ENCODE measurements at places on chromosomes 12 and 14.
A peak's percentile ranks its signal among the peaks of the same experiment; 100 is the strongest.

GRCh38 chr14:34098045-34098984 lies 147.4 kb upstream of the EGLN3 start:
- no peaks in the 10 kb centered on the region for H3K36me3 ChIP-seq
- no peak overlapping the region for H3K27ac ChIP-seq
- no peaks in the 10 kb centered on the region for H3K27me3 ChIP-seq
- no peak overlapping the region for H3K4me3 ChIP-seq
- no peak for DNase-seq

DNA sequence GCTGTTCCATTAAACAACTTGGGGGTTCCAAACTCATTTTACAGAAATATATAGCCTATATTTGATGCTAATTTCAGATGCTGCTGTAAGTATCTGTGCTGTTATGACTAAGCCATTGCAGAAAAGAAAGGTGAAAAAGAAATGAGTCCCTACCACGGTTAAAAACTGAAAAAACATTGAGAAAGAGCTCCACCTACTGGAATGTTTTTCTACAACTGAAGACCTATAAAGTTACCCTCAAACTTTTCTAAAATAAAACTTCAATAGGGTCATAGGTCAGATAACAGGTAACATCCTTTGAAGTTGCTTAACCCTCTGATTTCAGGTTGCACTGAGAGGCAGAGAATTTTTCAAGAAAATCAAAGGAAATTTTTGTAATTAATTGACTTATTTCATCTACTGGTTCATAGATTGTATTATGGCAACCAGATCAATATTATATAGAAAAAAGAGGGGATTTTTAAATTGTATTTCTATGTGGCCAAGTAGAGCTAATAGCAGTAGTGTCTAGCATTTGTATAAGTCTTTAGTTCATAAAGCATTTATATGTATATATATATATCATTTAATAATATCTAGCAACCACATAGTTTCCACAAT lies 279.9 kb downstream of the RPS29 start:
- H3K27ac ChIP-seq, result no peak overlapping the region
- H3K4me3 ChIP-seq, result no peak overlapping the region
- H3K4me1 ChIP-seq, result no peaks in the 10 kb centered on the region
- H3K27me3 ChIP-seq, result no peaks in the 10 kb centered on the region
- no peaks in the 10 kb centered on the region for H3K36me3 ChIP-seq

GRCh38 chr12:6779708-6780432 lies 7.5 kb downstream of the LAG3 start:
- H3K4me1 ChIP-seq, result no peaks in the 10 kb centered on the region
- no peaks in the 10 kb centered on the region for H3K36me3 ChIP-seq
- no peak for DNase-seq
- H3K27me3 ChIP-seq, result no peaks in the 10 kb centered on the region
- H3K27ac ChIP-seq, result peak overlapping the region; percentile 79
- no peak overlapping the region for H3K4me3 ChIP-seq

- H3K4me3 ChIP-seq, result peak overlapping the region; percentile 4
- H3K4me1 ChIP-seq, result no peaks in the 10 kb centered on the region
- no peaks in the 10 kb centered on the region for H3K27me3 ChIP-seq
- H3K27ac ChIP-seq, result peak overlapping the region; percentile 44
Observed at GRCh38 chr12:76866151-76866567, 12.7 kb downstream of the CSRP2 start.

GRCh38 chr12:122057007-122057735 lies 21.4 kb upstream of the MLXIP start:
- no peak overlapping the region for H3K27ac ChIP-seq
- no peaks in the 10 kb centered on the region for H3K36me3 ChIP-seq

GRCh38 chr14:29227631-29228030 lies 461.0 kb downstream of the FOXG1 start:
- H3K4me3 ChIP-seq, result no peak overlapping the region
- no peaks in the 10 kb centered on the region for H3K4me1 ChIP-seq
- DNase-seq, result no peak
- no peaks in the 10 kb centered on the region for H3K36me3 ChIP-seq

DNA sequence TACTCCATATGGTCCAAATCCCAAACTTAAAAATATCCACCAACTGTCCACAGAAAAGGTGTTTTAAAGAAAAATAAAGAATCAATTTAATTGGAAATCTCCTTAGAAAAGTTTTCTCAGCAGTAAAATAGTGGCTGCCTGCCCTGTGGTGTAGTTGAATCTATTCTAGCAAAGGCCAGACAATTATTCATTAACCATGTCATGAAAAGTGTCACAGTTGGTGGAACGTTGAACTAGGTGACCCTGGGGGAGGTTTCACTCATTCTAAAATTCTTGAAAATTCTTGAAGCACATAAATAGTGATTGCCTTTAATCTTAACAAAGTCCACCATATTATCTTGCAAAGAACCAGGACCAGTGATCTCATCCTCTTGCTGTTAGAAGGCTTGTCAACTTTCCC lies 78.4 kb upstream of the GZMB start:
- H3K27me3 ChIP-seq, result no peaks in the 10 kb centered on the region
- H3K4me1 ChIP-seq, result no peaks in the 10 kb centered on the region
- DNase-seq, result no peak
- no peak overlapping the region for H3K27ac ChIP-seq
- H3K4me3 ChIP-seq, result no peak overlapping the region
- H3K36me3 ChIP-seq, result no peaks in the 10 kb centered on the region

GRCh38 chr12:53344824-53345485 lies 8.8 kb upstream of the SP7 start:
- H3K4me3 ChIP-seq, result peak overlapping the region; percentile 78
- no peaks in the 10 kb centered on the region for H3K27me3 ChIP-seq
- DNase-seq, result peak; percentile 71
- H3K36me3 ChIP-seq, result no peaks in the 10 kb centered on the region
- peak overlapping the region; percentile 87 for H3K27ac ChIP-seq

GRCh38 chr12:92396647-92397252 lies 251.1 kb upstream of the BTG1 start:
- H3K4me3 ChIP-seq, result no peak overlapping the region
- no peak for DNase-seq
- no peaks in the 10 kb centered on the region for H3K27me3 ChIP-seq
- no peaks in the 10 kb centered on the region for H3K36me3 ChIP-seq
- H3K4me1 ChIP-seq, result no peaks in the 10 kb centered on the region
- H3K27ac ChIP-seq, result peak overlapping the region; percentile 28

- H3K4me3 ChIP-seq, result no peak overlapping the region
- H3K27ac ChIP-seq, result no peak overlapping the region
- DNase-seq, result no peak
- H3K27me3 ChIP-seq, result no peaks in the 10 kb centered on the region
- H3K4me1 ChIP-seq, result no peaks in the 10 kb centered on the region
Observed at GRCh38 chr12:46227616-46228015, 41.2 kb downstream of the SLC38A1 start.

- H3K27me3 ChIP-seq, result peaks cover 56% of the 10 kb centered on the region
- no peak for DNase-seq
- H3K4me3 ChIP-seq, result no peak overlapping the region
- H3K36me3 ChIP-seq, result no peaks in the 10 kb centered on the region
- H3K4me1 ChIP-seq, result no peaks in the 10 kb centered on the region
- H3K27ac ChIP-seq, result no peak overlapping the region
Observed at GRCh38 chr12:111181143-111181726, 187.7 kb downstream of the PHETA1 start.

- no peaks in the 10 kb centered on the region for H3K36me3 ChIP-seq
- no peak for DNase-seq
- no peaks in the 10 kb centered on the region for H3K27me3 ChIP-seq
Observed at GRCh38 chr14:89794096-89794495, 160.4 kb downstream of the EFCAB11 start.

DNA sequence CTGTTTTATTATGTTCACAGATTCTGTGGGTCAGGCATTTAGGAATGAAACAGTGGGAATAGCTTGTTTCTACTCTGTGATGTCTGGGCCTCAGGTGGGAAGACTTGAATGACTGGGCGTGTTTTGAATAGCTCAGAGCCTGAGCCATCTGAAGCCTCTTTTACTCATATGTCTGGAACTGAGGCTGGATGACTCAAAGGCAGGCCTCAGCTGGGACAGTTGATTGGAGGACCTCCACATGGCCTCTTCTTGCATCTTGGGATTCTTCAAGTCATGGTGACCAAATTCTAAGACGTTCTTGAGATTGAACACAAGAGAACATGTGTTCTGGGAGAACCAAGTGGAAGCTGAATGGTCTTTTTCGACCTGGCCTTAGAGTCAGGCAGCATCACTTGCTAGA lies 45.8 kb upstream of the TBX3 start:
- H3K27me3 ChIP-seq, result no peaks in the 10 kb centered on the region
- no peaks in the 10 kb centered on the region for H3K4me1 ChIP-seq
- DNase-seq, result no peak
- H3K4me3 ChIP-seq, result no peak overlapping the region

- no peak overlapping the region for H3K4me3 ChIP-seq
- H3K27me3 ChIP-seq, result no peaks in the 10 kb centered on the region
- H3K36me3 ChIP-seq, result peaks cover 4% of the 10 kb centered on the region
Observed at GRCh38 chr12:22529281-22530060, 14.9 kb downstream of the C2CD5 start.

DNA sequence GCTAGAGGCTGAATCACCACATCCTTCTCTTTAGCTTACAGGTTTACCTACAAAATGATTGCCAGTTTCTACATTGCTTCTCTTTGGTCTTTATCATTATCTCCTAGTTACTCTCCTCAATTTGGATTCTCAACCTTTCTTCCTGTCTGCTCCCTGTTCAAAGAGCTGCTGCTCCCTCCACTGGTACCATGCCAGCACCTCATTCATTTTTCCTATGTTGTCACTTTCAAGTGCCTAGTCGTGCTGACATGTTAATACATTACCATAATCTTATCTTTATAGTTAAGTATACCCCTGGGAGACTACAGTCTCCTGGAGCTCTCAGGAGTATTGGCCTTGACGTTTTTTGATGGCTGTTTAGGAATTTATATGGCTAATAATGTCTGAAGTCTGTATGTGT lies 14.2 kb downstream of the FRS2 start:
- no peak overlapping the region for H3K27ac ChIP-seq
- no peak overlapping the region for H3K4me3 ChIP-seq
- no peaks in the 10 kb centered on the region for H3K27me3 ChIP-seq
- no peaks in the 10 kb centered on the region for H3K36me3 ChIP-seq

GRCh38 chr12:31931796-31932715 lies 27.2 kb upstream of the RESF1 start:
- H3K4me1 ChIP-seq, result no peaks in the 10 kb centered on the region
- no peaks in the 10 kb centered on the region for H3K36me3 ChIP-seq
- H3K27me3 ChIP-seq, result no peaks in the 10 kb centered on the region
- no peak overlapping the region for H3K4me3 ChIP-seq
- no peak overlapping the region for H3K27ac ChIP-seq

DNA sequence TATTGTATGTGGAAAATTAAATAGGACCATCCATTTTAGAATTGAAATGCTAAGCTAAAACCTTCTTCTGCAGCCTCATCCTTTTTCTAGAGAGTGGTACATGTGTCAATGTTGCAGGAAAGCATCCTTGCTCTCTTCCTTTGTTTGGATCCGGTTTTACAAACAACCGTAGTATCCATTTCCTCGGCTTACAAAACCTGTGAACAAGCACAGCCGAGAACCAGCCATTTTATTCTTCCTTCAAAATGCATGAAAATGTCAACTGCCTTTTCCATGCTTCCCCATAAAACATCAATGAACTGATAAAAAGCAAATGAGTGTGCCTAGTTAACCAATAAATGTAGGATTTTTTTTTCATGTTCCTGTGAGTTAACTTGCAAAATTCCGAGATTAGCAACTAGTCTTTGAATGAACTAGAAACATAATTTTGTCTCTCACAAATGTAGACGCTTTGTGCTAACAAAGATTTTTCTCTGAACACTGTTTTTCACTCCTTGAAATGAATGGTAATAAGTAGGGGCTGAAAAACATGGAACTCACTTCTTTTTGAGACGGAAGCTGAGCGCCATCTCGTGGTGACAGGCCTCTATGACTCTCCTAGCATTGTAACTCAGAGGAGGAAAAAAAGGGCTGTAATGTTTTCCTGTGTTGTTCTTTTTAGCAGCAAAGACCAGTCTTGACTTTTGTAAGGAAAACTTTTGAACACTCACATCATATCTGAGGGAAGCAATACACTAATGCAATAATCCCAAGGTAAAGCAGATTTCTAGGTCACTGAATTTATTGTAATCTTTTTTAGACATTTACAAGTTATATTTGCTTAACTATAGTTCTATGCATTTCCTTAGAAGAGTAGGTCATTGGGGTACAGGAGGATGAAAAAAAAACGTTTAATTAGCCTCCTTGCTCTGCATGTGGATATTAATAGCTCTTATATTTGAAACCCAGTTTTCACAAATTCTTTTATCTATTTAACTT lies 157.4 kb upstream of the FOXG1 start:
- DNase-seq, result peak; percentile 54
- H3K27me3 ChIP-seq, result no peaks in the 10 kb centered on the region
- no peak overlapping the region for H3K27ac ChIP-seq
- no peaks in the 10 kb centered on the region for H3K4me1 ChIP-seq
- no peaks in the 10 kb centered on the region for H3K36me3 ChIP-seq

- no peak for DNase-seq
- H3K27ac ChIP-seq, result no peak overlapping the region
- no peaks in the 10 kb centered on the region for H3K36me3 ChIP-seq
- H3K4me1 ChIP-seq, result no peaks in the 10 kb centered on the region
- H3K4me3 ChIP-seq, result no peak overlapping the region
Observed at GRCh38 chr14:84622357-84622756, 907.6 kb upstream of the FLRT2 start.

GRCh38 chr12:52585946-52586345 lies 12.3 kb upstream of the KRT74 start:
- H3K4me1 ChIP-seq, result no peaks in the 10 kb centered on the region
- no peak overlapping the region for H3K4me3 ChIP-seq
- no peaks in the 10 kb centered on the region for H3K36me3 ChIP-seq
- H3K27ac ChIP-seq, result no peak overlapping the region
- DNase-seq, result no peak
- H3K27me3 ChIP-seq, result no peaks in the 10 kb centered on the region

- H3K4me3 ChIP-seq, result no peak overlapping the region
- peaks cover 29% of the 10 kb centered on the region for H3K27me3 ChIP-seq
- DNase-seq, result no peak
- H3K4me1 ChIP-seq, result no peaks in the 10 kb centered on the region
- no peak overlapping the region for H3K27ac ChIP-seq
- H3K36me3 ChIP-seq, result no peaks in the 10 kb centered on the region
Observed at GRCh38 chr12:80710727-80711449, 3.5 kb downstream of the MYF6 start.

DNA sequence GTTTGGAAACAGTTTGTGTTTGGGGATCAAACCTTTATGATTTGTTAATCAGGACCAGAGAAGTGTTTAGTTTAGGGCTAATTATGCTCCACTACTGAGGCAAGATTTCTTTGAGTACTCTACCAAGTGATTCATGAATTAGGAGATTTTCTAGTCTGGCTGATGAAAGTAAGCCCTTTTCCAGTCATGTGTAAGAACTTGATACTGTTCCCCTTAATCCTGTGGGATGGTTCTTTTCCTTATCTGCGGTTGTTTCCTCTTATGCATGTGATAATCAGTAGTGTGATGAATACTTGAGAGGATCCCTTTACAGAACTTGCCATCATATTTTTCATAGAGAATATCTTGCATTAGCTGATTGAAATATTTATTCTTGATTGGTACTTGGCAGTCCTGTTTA lies 42.1 kb downstream of the DYRK2 start:
- no peaks in the 10 kb centered on the region for H3K36me3 ChIP-seq
- no peak for DNase-seq
- no peaks in the 10 kb centered on the region for H3K27me3 ChIP-seq
- H3K27ac ChIP-seq, result no peak overlapping the region
- H3K4me3 ChIP-seq, result no peak overlapping the region
- no peaks in the 10 kb centered on the region for H3K4me1 ChIP-seq

GRCh38 chr14:51967521-51967920 lies 21.8 kb upstream of the RTRAF start:
- H3K4me1 ChIP-seq, result no peaks in the 10 kb centered on the region
- no peak overlapping the region for H3K27ac ChIP-seq
- H3K4me3 ChIP-seq, result no peak overlapping the region
- H3K36me3 ChIP-seq, result no peaks in the 10 kb centered on the region
- no peaks in the 10 kb centered on the region for H3K27me3 ChIP-seq
